Large intestine (tissue), 12 donors: ENCODE measurements at places on chromosomes 6 and 20.

GRCh38 chr6:157912326-157912725 is 69.3 kb upstream of the SYNJ2 start:
- no peak for DNase-seq

- no peak for DNase-seq
These were observed 1.2 kb upstream of the CD24 start for GRCh38 chr6:106975738-106976064.

DNA sequence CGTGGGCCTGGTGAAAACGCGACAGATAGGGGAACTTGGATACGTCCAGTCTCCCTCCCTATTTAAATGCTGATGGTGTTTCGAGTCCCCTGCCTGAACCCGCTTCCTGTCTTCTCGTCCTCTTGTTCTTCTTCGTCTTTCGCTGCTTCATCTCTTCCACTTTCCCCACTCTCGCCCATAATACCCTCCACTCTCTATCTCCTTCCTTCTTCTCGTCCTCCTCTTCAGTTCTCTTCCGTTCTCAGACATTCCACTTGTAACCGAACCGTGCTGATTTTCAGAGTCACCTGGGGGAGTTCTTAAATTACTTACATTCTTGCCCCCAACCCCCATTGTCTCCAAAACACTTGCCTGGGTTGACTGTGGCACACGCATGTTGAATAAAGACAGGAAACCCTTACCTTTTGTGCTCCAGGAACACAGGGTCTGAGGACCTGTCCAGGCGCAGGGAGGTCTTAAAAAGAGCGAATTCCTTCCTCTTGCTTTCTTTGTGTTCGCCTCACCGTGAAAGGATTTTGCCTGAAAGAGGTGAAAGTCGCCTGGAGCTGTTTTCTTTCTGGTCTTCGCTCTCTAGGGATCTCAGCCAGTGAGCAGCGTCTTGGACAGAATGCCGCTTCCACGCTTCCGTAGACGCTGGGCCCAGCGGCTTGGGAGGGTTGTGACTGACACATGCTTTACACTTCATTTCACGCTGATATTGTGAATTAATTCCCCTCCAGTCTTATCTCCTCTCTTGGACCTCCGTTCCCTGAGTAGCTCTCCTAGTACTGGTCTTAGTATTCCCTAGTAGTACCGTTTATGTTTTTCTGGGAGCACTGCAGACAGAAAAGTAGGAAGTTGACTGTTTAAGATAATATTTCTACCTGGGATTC is 184.0 kb downstream of the GPX5 start:
- no peak for DNase-seq

DNA sequence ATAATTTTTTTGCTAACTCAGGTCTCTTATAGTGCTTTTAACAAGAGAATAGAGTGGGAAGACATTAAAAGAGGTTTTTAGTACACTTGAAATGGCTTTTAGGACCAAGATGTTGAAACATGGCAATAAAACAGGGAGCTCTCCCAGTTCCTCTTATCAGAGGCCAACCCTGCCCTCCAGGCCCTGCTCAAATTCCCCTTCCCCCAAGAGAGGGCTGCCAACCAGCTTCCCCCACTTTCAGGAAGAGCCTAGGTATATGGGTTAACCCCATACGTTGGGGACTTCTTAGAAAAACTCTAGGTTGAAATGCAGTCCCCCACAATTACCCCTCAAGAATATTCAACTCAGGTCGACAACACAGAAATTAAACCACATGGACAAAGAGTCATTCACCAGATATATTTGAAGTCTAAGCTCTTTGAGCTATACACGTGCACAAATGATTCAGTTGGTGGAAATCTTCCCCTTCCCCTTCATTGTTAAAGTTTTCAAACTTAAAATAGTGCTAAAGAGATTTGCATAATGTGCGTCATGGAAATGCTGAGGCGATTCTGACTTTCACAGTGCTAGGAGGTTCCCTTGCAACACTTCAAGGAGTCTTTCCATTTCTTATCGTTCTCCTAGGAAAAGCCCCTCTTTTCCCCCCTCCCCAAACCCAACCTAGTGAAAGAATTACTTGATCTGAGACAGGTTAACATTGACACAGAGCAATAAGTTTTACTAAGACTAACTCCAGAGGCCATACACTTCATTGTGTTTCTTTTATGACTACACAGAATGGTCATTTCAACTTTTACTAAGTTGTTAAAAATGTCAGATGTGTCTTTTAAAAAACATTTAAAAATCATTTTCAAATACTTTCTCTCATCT is 49.8 kb upstream of the ENPP5 start:
- peak; percentile 12 for DNase-seq

- DNase-seq: peak; percentile 74
These were observed 96.3 kb downstream of the PHF3 start for GRCh38 chr6:63731930-63732329.

- no peak for DNase-seq
These were observed 553.4 kb upstream of the CITED2 start for GRCh38 chr6:139927742-139928305.

DNA sequence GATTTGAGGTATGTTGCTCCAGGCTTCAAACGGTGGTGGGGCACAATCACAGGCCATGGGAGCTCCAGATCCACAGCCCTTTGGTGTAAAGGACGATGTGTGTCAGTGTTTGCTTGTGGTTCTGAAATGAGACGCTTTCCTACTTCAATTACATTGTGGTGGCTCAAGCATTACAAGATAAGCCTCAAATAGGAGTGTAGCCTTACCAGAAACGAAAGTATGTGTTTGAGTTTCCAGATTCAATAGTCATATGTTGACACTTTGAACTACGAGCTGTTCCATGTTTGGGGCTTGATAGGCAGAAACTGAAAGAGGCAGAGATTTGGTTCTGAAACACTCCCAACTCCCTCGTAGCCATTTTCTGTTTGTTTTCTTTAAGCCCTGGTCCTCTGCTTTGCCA is 187.1 kb downstream of the MYLK4 start:
- DNase-seq: peak; percentile 65

GRCh38 chr6:111210194-111210728 is 123.0 kb downstream of the SLC16A10 start:
- peak; percentile 57 for DNase-seq

GRCh38 chr20:52331655-52332054 is 140.1 kb upstream of the ZFP64 start:
- DNase-seq: no peak

DNA sequence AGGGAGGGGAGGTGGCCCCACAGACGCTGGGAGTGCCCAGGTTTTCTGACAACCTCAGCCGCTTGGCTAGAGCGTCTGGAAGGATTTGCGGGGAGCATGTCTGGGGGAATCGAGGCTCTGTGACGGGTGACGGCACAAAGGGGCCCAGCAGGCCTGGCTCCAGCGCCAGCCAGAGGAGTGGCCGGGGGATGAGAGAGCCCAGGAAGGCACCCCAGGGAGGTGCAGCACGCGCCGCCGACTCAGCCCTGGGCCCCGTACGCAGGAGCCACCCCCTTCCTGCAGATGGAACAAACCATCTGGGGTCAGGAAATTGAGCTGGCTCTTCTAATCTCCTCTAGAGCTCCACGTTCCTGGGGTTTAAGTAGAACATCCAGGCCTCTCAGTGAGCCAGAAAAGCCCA is 5.9 kb upstream of the SLCO4A1 start:
- no peak for DNase-seq

GRCh38 chr6:28537509-28538140 is 11.9 kb downstream of the GPX5 start:
- DNase-seq: no peak

- no peak for DNase-seq
These were observed 74.9 kb downstream of the FOXO3 start for GRCh38 chr6:108635505-108636226.

DNA sequence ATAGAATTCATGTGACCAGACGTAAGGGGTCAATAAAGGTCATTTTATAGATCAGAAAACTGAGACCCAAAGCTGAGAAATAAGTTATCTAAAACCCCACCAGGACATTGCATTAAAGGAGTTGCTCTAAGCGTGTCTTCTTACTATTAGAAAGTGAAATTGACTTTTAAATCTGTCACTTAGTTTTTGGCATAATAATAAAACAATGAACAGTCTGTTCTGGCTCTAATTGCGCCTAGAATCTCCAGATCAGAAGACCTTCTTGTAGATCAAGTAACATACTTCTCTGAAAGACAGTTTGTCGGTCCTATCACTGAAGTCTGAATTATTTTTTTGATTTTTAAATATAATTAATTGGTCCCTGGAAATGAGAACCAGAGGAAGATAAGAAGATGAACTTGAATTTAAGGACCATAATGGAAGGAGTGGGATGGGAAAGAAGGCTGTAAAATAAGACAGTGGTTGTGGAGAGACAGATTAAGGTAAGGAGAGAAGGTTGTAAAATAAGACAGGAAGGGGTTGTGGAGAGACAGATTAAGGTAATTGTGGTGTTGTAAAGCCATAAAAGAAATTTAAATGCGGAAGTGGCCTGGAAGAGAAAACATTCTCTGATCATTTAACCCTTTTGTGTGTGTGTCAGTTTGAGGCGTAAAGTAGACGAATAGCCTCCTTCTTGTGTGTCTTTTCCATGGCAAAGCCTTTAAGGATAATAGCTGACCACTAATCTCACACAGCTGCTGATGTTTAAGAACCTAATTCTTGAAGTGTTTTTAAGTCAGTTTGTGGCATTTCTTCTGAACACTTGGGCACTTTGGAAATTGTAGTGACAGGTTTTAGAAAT is 20.1 kb downstream of the TOP1 start:
- DNase-seq: no peak

DNA sequence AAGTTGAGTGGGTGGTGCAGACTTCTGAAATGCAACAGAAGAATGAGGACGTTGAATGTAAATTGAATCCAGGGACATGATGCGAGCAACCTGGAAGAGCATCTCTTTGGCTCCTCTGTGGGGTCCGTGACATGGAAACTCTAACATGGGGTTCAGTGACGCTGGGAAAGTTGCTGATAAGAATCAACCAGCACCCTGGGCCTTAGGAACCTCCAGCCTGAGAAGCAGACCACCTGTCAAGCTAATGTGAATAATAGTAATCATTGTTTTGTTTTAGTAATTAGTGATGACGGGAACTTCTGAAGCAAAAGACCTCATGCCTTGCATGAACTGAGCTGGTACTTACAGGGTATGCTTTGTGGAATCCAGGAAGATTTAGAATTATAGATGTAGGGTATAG is 25.2 kb upstream of the DOK5 start:
- no peak for DNase-seq

- no peak for DNase-seq
These were observed 36.4 kb upstream of the SYNJ2 start for GRCh38 chr6:157944983-157945931.

- DNase-seq: peak; percentile 93
These were observed 192.4 kb downstream of the BMP2 start for GRCh38 chr20:6959900-6960312.

- DNase-seq: no peak
These were observed 61.7 kb upstream of the MAP3K4 start for GRCh38 chr6:160929831-160930230.

DNA sequence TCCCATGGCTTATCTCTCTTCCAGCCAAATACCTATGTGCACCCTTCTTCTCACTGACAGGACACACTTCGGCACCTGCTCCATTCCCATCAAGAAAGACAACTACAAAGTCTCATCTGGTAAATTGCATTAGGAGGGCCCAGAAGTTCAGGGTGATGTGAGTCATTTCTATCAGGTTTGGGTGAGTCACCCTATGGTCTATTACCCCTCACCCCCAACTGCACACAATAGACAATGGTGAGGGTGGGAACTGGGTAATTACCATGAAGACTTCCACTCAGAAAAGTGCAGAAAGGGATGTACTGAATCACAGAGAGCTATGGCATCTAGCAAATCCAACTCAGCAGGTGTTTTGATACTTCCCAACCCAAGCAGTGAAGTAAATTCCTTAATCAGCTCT is 54.8 kb downstream of the OPN5 start:
- DNase-seq: no peak

DNA sequence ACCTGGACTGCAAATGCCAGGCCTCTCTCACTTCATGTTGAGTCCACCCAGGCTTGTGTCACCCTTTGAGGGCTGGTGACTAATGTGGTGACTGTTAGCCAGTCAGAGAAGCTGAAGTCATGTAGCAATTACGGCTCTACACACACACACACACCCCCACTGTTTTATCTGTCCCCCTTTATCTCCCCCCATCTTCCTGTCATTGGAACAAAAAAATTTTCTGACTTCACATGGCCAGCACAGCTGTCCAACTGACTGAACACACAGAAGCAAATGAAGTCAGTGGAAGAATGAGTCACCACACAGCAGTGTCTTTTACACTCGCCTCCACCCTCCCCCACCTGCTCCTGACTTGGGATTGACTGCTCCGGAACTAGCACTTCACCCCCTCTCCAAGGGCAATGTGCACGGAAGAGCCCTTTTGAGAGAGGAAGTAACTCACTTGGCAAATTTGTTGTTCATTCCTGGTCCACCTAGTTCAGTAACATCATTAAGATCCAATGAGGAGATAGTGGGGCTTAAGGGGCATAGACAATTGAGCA is 198.0 kb downstream of the RNF144B start:
- DNase-seq: peak; percentile 3

- no peak for DNase-seq
These were observed 130.8 kb downstream of the BTBD9 start for GRCh38 chr6:38508894-38509293.

DNA sequence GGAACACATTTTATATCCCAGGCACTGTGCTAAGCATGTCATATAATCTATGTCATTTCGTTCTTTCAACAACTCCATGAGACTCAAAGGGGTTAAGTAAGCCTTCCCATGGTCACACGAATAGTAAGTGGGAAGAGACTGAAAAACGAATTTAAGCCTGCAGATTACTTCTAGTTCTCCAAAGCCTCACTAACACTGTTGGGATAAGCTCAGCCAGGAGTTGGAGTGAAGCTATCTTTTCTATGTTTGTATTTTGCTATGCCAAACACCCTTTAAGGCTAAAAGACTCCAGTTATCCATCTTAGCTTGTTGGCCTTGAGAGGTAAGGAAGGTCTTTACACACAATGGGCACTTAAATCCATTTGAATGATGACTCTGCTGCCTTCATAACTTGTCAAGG is 148.1 kb upstream of the UST start:
- DNase-seq: no peak

- DNase-seq: peak; percentile 54
These were observed 11.4 kb downstream of the SYNGAP1 start for GRCh38 chr6:33430991-33431879.

DNA sequence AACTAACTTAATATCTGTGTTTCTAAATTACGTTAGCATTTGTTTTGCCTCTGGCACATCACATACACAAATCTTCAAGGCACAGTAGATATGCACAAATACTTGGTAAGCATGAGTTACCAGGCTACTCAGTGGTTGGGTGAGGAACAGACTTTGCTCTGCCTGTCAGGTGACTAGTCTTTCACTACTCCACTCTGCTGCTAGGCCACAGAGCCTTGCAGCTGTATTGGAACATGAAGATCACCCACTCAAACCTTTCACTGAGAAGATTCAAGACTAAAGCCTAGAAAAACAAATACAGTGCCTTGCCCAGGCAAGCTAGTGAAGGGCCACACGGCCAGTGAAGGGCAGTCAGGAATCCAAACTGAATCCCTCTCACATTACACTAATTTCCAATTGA is 47.0 kb downstream of the DTNBP1 start:
- peak; percentile 89 for DNase-seq

DNA sequence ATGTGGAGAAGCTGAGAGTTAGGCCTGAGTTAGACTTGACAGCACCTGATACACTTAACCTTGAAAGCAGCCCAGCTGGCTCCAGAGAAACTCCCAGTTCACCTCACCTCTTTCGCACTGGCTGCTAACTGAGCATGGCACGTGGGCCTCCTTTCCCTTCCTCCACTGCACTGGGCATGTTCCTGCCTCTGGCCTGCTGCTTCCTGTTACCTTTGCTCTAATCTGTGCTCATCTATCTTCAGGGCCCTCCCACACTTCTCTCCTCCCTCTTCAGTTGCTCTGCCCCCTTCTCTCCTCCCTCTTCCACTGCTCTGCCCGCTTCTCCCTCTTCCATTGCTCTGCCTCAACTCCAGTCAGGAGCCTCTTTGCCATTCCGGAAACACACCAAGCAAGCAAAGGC is 13.7 kb upstream of the UBE2V1 start:
- DNase-seq: peak; percentile 57

- DNase-seq: peak; percentile 31
These were observed 96.4 kb downstream of the TULP4 start for GRCh38 chr6:158408552-158409130.
